ENCODE measurements at places on chromosomes 2 and 18.

GRCh38 chr2:150530168-150530567, 42.7 kb upstream of the RND3 start:
- DNase-seq, result no peak

DNA sequence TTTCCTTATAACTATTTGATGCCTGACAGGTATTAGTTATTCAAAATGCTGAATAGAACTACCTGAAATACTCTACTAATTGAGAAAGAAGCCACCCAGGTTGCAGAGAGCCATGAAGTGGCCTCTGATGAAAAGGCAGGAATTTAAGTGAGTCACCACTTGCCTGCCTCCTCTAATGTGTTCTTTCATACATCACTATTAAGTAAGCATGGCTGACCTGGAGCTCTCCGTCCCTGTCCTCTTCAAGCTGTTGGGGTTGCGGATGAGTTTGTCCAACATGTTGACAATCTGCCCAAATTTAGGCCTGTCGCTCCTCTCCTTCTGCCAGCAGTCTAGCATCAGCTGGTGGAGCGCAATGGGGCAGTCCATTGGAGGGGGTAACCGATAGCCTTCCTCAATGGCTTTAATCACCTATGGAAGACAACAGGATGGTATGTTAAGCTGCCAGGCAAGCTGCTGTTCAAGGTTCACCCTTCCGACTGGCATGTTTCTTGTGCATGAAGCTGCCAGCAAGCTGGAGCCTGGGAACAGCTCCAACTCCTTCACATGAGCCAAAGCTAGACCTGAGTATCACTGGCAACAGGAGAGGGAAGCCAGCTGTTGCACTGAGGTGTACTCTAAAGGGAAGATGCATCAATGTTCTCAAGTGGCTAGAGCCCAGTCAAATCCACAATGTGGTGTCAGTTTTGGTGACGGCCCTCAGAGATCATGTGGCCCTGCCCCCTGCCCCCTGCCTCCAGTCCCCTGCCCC, 142.2 kb downstream of the EPHA4 start:
- DNase-seq, result peak; percentile 75

- DNase-seq, result no peak
Observed at GRCh38 chr18:75818383-75818782, 390.9 kb upstream of the SMIM21 start.

GRCh38 chr2:26327291-26328272, 18.4 kb upstream of the SELENOI start:
- DNase-seq, result no peak

DNA sequence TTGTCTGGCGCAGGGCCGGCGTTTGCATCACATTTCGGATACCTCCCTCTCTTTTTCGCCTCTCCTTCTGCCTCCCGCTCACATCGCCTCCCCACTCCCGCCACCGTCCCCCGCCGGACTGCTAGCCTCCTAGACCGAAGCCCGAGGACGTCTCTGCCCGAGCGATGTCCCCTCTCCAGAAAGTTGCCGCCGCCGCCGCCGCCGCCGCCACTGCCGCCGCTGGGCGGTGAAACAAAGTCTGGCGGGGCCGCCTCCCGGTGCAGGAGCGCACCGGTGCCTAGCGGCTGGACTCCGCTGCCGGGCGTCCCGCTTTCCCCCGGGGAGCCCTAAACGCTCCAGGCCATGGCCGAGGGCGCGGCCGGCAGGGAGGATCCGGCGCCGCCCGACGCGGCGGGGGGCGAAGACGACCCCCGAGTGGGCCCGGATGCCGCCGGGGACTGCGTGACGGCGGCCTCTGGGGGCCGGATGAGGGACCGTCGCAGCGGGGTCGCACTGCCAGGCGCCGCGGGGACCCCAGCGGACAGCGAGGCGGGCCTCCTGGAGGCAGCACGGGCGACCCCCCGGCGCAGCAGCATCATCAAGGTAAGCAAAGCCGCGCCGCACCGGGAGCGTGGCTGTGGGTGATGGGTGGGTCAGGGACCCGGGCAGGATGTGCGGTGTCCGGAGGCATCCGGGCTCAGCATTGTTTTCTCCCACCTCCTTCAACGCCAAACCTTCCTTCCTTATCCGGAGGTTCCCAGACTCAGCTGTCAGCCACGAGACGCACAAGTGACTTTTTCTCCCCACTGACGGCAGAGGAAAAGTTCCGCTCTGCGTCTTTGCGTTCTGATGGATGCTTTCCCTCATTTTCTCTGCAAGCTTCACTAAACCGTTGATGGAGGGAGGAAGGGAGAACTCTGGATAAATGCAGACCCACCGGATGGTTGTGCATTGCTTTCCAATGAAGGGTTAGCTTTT, 643 bp downstream of the PLCL1 start:
- no peak for DNase-seq

DNA sequence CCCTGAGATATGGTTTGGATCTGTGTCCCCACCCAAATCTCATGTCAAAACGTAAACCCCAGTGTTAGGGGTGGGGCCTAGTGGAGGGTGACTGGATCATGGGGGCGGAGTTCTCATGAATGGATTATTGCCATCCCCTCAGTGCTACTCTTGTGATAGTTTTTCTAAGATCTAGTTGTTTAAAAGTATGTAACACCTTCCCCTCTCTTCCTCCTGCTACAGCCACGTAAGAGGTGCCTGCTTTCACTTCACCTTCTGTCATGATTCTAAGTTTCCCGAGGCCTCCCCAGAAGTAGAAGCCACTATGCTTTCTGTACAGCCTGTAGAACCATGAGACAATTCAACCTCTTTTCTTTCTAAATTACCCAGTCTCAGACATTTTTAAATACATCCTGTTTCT, 16.9 kb downstream of the PUM2 start:
- DNase-seq, result no peak

DNA sequence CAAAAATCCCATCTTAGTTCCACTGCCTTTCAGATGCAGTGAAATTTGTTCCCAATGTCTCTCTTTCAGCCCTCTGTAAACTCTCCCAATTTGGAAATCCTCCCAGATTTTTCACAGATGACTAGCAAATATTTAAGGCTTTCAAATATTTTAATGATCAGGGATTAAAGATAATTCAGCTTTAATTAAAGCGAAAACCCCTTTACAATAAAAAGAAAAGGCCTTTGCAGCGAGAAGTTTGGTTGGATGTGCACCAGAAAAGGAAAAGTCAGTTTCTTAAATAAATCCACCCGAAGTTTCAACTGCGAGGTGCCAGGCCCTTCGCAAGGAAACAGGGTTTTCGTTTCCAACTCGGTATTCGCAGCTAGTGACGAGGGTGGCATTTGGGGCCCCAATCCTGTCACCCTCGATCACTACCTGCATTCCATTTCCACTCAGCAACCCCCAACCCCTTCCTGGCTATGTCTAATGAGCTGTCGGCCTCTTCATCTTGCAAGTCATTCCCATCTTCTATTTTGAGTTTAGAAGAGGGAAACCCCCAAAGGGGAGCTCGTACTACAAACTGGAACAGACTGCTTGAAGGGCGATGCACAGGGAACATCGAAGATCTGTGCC, 1.5 kb downstream of the RAX start:
- no peak for DNase-seq

DNA sequence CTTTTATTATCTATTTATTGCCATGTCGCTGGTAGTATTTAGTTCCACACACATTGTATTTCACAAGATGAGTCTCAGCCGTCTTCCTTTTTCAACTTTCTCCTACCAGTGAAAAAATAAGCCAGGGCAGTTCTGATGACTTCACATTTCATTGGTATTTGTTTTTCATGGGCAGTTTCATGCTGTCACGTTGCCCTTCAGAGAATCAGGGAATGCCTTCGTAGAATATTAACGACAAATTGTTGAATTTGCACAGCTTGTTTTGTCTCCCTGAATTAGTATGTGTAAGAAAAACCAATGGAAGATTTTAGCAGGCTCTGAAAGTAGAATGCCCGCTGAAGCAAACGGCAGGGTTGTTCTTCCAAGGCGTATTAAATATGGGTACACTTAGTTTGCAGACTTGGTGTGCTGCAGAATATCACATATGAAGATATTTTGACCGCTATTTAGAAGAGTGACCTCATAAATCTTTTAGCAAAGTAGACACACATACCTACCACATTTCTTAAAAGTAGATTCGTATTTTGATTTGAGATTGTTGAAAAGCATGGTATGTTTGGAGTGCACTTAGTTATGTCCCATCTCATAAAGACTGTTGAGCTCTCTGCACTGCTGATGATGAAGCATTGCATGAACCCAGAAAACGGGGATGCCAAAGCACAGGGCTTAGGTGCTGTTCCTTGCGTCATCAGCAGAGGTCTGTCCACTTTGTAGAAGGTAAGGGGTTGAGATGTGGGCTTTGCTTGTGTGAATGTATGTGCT, 2.9 kb downstream of the NEDD4L start:
- DNase-seq, result peak; percentile 55

DNA sequence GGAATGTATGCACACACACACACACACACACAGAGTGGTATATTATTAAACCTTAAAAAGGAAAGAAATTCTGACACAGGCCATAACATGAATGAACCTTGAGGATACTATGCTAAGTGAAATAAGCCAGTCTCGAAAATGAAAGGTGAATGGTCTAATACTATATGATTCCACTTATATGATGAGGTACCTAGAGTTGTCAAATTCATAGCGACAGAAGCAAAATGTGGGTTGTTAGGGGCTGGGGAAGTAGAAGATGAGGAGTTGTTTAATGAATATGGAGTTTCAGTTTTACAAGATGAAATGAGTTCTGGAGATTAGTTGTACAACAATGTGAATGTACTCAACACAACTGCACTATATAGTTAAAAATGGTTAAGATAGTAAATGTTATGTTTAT, 118.1 kb downstream of the ABCA12 start:
- DNase-seq, result no peak

- DNase-seq, result no peak
Observed at GRCh38 chr2:223107825-223108224, 55.8 kb downstream of the KCNE4 start.
